HL-60 (cell line): ENCODE measurements at places on chromosomes 4 and X.

- DNase-seq: no peak
Measured at GRCh38 chrX:4800756-4801155, 1087.3 kb upstream of the PRKX start.

DNA sequence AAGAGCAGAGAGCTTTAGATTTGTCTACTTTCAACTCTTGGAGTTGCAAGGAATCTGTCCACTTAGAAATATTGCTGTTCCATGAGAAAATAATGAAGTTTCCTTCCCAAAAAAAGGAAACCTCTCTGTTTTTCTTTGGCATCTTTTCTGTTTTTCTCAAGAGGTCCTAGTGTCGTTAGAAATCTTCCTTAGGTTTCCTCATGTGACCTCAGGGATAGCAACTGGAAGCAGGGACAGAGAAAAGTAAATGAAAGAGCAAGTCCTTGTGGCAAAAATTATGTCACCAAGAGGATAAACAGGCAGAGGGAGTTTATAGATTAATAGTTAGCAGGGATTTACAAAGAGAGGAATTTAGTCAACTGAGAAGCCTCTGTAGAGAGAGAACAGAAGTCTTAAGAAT, 478.4 kb upstream of the ADGRL3 start:
- DNase-seq: no peak

DNA sequence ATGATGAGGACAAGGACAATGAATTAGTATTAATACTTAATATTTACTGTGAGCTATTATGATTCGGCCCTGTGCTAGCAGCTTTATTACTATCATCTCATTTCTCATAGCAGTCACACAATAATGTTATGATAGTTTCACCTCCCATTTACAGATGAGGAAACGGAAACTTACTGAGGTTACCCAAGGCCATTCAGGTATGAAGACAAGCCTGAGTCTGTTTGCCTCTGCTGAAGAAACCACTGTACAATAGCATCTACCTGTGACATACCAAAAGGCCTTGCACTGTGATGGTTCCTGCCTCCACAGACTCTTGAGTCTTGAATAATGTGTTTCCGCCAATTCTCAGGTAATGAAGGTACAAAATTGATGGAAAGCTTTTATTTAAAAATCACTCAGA, 248.5 kb downstream of the NPFFR2 start:
- no peak for DNase-seq

- DNase-seq: no peak
Measured at GRCh38 chr4:173746424-173746823, 216.4 kb upstream of the HAND2 start.

DNA sequence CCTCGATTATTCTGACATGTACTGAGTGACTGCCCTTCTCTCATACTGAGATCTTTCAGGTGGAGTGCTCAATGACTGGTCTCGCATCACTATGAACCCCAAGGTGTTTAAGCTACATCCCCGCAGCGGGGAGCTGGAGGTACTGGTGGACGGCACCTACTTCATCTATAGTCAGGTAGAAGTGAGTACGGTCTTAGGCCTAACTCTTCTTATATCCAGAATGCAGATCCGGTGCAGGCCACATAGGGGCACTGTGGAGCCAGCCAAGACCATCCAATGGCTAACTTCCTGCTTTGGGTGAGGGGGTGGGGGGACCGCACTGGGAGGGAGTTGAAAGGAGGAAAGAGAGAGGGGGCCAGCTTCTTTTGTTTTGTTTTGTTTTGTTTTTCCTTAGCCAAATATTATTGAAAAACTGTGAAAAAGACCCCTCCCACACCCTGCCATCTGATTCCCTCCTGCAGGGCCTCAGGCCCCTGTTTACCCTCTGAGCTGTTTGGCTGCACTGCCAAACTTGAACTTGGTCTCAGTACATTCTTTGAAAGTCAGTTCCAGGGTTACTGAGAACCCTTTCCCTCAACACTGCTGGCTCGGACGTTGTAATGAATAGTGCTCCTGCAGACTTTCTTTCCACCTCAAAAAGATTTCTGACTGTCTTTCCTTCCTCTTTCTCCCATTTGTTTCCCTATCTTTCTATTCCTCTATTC, 16.2 kb downstream of the AWAT2 start:
- no peak for DNase-seq

- DNase-seq: no peak
Measured at GRCh38 chr4:127782025-127782274, 172 bp upstream of the HSPA4L start.

GRCh38 chrX:19554786-19555185, 39.5 kb upstream of the MAP3K15 start:
- DNase-seq: no peak

DNA sequence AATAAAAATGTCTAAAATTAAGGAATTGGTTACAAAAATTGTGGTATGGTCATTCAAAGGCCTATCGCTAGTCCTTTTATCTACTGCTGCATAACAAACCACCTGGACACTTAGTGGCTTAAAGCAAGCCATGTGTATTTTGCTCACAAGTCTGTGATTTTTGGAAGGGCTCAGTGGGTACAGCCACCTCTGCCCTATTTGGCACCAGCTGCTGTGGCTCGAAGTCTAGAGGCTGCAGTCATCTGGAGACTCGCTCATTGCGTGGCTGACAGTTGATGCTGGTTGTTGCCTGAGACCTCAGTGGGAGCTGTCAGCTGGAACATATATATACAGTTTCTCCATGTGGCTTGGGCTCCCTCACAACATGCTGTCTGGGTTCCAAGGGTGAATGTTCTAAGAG, 60.8 kb upstream of the MID1 start:
- DNase-seq: no peak

GRCh38 chr4:129146639-129147038, 50.7 kb downstream of the C4orf33 start:
- no peak for DNase-seq

GRCh38 chrX:101206471-101206870, 13.1 kb upstream of the DRP2 start:
- DNase-seq: no peak

GRCh38 chr4:74012130-74012529, 13.7 kb upstream of the CXCL5 start:
- no peak for DNase-seq

DNA sequence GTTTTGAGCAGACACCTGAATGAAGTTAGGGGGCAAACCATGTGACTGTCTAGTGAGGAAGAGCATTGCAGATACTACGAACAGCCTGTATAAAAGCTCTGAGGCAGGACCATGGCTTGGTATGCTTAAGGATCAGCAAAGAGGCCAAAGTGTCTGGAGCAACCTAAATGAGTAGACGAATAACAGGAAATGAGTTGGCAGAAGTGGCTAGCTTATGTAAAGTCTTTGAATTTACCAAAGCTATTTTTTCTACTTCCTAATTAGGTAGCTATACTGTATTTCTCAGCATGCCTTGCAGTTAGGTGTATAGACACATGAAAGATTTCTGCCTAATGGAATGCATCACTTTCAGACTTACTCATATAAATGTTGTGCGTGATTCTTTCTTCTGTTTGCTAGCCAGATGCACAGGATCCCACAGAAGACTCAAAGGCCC, 9.3 kb upstream of the GPRIN3 start:
- DNase-seq: peak; percentile 71

GRCh38 chr4:122617597-122618593, 3.0 kb downstream of the IL21 start:
- DNase-seq: no peak

GRCh38 chr4:14513471-14513870, 488.8 kb upstream of the CPEB2 start:
- no peak for DNase-seq

DNA sequence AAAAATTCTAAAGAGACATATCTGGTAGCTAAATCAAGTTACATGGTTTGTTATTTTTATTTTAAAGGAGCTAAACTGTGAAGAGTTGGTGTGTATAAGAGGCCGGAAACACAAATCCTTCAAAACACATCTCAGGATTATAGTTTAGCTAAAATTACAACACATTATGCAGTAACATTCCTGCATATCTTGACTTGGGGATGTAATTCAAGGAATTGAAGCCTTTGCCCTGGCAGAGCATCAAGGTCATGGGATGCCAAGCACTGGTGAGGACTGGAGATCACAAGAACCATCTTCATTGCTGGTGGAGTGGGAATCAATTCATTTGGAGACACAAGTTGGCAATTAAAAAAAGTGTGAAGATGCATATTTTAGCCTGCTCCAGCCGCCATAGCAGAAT, 86.8 kb upstream of the LSM6 start:
- no peak for DNase-seq
